Stimulated activated CD8-positive, alpha-beta memory T cell treated with anti-CD3 and anti-CD28 coated beads, Interleukin-2, amount 100 ng/mL, for 48 hours (primary cell): ENCODE measurements at places on chromosomes 6 and 20.

- DNase-seq = no peak
These were observed 216.1 kb downstream of the QKI start for GRCh38 chr6:163630572-163630971.

DNA sequence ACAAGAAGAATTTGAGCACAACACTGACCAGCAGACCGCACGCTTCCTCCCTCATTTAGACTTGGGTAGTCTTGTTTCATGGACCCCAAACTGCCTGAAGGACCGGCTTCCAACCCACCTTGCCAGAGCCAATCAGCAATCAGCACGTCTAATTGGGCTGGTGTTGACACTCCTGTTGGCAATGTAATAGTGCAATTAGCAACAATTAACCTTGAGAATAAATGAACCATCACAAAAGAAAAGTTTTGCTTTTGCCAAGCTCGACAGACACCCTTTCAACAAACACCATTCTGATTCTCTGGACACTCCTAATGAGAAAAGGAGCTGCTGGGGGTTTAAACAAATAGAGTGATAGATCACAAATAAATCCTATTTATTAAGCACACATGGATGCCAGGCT, 61.0 kb downstream of the EDN3 start:
- DNase-seq = no peak

DNA sequence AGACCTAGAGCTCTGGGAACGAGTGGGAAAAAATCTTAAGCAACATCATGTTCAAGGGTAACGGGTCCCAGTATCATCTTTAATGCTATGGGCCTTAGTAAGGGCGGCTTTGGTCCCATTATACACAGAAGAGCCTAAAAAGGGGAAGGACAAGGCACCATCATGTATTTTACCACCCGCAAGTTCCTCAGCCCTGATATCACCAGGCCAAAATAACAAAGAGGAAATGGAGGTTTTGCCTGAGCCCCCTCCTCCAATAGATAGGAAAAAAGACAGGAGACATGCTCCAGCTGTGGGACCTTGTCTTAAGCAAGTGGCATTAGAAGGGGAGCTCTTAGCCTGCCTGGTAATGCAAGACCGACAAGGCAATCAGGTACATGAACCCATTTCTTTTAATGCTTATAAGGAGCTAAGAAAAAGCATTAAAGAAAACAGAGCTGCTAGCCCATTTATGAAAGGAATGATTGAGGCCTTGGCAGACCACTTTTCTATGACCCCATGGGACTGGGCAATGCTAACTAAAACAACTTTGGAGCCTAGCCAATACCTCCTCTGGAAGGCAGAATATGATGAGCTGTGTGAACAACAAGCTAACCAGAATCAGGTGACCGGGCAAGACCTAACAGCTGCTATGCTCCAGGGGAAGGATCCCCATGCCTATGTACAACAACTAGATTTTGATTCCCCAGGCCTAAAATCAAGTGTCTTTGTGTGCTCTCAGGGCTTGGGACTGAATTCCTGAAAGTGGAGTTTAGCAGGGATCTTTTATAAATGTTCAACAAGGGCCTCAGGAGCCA, 23.2 kb downstream of the HLA-DPA1 start:
- DNase-seq = no peak

DNA sequence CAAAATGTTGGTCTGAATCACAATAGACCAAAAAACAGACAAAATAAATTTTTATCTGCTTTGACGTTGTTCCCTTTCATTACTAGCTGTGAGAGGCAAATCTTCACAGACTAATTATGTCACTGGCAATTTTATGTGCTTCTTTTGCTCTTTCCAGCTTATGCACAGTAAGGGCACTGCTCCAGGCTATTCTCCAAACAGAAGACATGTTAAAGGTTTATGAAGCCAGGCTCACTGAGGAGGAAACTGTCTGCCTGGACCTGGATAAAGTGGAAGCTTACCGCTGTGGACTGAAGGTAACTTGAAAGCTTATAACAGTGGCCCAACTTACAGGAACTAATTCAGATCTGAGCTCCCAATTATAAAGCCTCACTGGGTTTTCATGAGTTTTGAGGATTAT, 15.5 kb upstream of the SNRNP48 start:
- DNase-seq = no peak

- no peak for DNase-seq
These were observed 56.4 kb downstream of the ZMYND8 start for GRCh38 chr20:47300071-47300470.

GRCh38 chr6:70310063-70310694, 7.3 kb upstream of the COL9A1 start:
- no peak for DNase-seq

DNA sequence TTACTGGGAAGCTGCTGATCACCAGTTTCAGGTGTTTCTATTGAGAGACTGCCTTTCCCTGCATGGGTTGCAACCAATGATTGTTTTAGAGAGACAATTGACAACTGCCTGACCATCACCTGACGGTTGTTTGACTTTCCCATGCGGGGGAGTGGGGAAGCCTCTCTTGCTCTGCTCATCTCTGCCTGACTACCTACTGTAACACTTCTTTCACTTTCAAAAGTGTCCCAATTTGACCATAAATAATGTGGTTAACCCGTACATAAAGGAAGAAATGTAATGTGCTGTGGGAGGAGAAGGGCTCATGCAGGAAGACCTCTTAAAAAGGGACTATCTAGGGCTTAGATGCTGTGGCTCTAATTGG, 122.1 kb upstream of the PHACTR1 start:
- DNase-seq = no peak

- no peak for DNase-seq
These were observed 40.5 kb downstream of the RREB1 start for GRCh38 chr6:7148100-7148822.

GRCh38 chr20:33669224-33669623, 2.5 kb downstream of the ACTL10 start:
- no peak for DNase-seq

DNA sequence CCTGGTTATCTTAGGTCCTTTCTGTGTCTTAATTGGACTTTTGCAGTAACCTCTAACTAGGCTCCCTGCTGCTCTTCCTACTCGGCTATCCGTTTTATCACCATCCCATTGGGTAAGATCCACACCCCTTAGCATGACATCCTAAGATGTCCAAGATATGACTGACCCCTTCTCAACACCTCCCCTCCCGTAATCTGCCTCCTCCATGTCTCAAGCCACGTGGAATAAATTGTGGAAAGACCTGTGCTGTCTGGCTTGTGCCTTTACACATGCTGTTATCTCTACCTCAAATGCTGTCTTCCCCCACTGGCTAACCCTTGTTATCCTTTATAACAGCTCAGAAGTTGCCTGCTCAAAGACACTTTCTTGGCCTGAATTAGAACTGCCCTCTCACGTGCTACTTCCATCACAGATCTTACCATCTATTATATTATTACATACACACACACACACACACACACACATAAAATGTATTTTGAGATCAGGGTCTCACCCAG, 26.5 kb downstream of the EIF2S2 start:
- DNase-seq = no peak

DNA sequence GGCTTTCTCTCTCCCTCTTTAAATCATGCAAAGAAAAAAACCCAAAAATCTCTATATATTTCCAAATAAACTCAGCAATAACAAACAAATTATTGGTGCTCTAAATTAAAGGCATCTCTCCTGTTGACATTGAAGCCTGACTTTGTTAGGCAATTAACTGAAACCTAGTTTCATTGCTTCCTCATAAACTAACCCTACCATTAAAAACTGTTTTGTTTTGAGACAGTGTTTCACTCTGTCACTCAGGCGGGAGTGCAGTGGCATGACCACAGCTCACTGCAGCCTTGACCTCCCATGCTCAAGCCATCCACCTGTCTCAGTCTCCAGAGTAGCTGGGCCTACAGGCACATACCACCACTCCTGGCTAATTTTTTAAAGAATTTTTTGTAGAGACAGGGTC, 34.9 kb downstream of the PIGU start:
- no peak for DNase-seq

DNA sequence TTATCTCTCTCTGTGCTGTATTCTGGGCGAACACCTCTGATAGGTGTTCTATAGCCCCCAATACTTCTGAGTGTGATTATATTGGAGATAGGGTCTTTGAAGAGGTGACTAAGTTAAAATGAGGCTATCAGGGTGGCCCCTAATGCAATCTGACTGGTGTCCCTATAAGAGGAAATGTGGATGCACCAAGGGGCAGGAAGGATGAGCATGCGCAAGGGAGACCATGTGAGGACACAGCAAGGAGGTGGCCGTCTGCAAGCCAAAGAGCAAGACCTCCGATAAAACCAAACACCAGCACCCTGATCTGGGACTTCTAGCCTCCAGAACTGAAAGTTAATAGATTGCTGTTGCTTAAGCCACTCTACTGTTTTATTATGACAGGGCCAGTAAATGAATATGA, 69.2 kb downstream of the CHMP4B start:
- DNase-seq = no peak

GRCh38 chr6:39226639-39227329, 2.5 kb downstream of the KCNK5 start:
- DNase-seq = no peak

DNA sequence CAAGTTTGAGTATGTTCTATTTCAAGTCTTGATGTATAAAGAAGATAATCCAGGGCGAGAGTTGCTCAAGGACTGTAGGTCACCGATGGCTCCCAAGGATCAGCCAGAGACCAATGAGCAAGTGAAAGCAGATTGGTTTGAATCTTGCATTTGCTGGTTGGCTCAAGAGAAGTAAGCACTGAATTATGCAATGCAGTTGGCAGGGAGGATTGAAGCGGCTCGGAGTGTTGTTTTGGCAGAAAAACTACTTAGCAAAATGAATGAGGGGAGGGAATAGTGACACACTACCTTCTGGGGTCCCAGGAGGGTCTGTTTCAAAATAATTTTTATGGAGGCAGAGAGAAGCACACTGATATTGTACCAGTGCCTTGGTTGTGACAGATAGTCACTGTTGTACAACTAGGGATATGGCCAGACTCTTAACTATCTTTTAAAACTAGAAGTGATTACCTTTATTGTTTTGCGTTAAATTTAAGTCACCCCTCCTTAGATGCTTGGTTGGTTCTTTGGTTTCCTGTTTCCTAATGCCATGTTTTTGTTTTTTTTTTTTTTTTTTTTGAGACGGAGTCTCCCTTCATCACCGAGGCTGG, 15.7 kb downstream of the SASH1 start:
- DNase-seq = no peak

DNA sequence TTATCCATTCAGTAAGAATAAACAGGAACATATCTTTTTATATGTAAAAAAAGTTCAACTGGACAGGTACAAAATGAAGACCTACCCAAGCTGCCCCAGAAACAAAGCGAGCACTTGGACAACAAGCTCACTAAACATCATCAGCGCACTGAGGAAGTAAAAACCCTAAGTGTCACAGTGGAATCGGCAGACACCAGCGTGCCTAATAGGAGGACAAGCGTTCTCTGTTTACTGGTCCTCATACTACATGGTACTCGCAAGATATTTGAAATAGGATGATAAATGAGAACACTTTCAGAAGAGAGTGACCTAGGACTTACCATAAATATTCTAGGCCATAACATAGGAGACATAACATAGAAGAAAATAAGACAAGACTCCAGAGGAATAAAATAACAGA, 18.2 kb downstream of the MAP7 start:
- no peak for DNase-seq

- DNase-seq = no peak
These were observed 86.2 kb downstream of the RIPOR3 start for GRCh38 chr20:50605136-50605535.

DNA sequence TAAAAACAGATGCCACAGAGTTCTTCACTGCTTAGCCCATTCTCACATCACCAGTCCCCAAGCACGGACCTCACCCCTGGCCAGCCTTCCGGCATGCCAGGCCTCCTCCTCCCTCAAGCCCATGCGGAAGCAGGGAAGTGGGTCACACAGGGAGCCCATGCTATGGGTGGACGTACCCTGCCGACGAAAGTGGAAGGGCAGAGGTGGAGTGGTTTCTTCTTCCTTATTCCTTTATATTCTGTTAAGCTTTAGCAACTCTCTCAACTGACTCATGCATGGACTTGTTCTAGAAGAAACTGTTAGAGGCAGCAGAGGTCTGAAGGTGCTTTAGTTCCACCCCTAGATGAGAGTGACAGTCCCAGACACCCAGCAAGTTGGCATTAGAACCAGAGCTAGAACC, 118.6 kb downstream of the LY86 start:
- no peak for DNase-seq

- DNase-seq = peak; percentile 36
These were observed 42.6 kb downstream of the TRIM27 start for GRCh38 chr6:28880894-28881780.

DNA sequence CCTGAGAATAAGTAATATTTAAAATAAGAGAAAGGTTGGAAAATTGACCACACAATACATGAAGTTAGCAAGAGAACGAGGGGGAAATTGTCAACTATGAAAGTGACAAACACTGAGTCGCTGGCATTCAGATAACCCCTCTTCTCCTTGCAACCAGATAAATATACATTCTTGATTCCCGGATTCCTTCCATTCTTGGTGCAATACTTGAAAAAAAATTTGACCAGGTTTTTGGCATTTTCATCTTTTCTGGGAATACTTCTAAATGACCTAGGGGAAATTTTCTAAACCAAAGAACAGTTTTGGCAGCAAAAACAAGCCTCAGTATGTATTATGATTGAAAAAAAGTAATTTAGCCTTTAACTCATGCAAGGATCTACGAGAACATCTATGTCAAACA, 164.0 kb downstream of the PDE7B start:
- no peak for DNase-seq

GRCh38 chr6:44489910-44490604, 102.6 kb downstream of the CDC5L start:
- DNase-seq = no peak

DNA sequence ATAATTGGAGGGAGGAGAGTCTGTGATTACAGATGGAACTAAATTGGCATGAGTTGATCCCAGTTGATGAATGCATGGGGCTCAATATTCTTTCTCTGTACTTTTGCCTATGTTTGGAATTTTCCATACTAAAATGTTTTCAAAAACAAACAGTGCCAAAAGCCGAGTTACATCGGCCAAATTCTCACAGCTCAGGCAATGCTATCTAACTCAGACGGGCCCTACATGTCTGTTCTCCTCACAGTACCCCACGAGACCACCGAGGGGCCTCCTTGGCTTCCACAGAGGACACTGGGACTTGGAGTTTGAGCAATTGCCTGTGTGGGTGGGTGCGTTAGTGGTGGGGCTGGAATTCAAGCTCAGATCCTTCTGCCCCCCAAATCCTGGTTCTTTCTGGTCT, 413.2 kb downstream of the CDH26 start:
- DNase-seq = no peak

DNA sequence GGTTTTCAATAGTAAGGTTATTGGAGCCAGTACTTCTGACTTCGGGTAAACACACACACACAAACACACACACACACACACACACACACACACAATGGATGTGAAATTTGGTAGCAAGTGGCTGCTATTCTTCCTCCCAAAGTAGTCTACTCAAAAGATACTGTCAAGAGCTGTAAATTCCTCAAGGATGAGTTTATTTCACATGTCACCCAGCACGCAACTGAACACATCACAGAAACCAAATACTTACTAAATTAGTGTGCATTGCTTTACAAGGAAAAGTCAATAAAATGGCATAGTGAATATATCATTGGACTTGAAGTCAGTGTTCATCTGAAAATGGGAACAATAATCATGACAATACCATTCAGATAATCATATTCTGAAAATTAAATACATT, 32.9 kb downstream of the MMUT start:
- DNase-seq = no peak

- no peak for DNase-seq
These were observed 67.2 kb upstream of the SMLR1 start for GRCh38 chr6:130760006-130760405.
